ENCODE measurements at places on chromosomes 6 and 20.

GRCh38 chr6:72218125-72218524, 331.8 kb downstream of the RIMS1 start:
- DNase-seq, result peak; percentile 86

DNA sequence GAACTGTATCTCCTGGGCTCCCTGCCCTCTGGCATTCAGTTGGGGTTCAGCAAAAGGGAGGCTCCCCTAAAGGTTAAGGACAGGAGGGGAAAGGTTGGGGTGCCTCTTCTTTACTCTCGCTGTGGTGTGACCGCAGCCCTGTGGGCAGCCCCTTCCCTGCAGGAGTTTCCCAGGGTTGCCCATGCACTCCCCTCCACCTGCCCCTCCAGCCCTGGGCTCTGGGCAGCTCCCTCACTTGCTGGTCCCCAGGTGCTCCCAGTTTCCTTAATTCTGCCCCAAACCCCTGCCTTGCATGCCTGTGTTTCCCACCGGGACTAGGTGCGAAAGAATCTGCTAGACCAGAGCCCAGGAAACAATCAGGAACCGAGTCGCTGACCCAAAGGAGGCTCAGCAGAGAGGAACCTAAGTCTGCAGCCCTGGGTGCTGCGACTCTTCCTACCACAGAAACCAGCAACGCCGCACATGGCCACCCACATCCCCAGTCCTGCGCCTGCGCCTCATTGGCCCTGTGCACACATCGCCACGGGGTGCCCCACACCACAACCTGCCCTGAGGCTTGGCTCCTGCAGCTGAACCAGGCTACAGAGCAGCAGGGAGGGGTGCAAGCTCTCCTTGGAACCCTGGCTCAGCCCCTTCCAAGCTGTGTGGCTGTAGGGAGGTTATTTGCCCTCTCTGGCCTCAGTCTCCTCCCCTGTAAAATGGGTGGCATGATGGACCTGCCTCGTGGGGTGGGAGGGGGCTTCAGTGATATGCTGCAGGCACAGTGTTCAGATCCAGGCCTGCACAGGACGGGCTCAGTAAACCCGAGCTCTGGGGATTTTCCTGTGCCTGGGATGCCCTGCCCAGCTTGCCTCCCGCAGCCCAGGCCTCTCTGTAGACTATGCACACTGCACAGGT, 487.6 kb downstream of the PREX1 start:
- DNase-seq, result no peak

GRCh38 chr20:39944861-39945260, 744.2 kb downstream of the MAFB start:
- DNase-seq, result no peak

- no peak for DNase-seq
These were observed 40.6 kb upstream of the REV3L start for GRCh38 chr6:111523484-111524167.

DNA sequence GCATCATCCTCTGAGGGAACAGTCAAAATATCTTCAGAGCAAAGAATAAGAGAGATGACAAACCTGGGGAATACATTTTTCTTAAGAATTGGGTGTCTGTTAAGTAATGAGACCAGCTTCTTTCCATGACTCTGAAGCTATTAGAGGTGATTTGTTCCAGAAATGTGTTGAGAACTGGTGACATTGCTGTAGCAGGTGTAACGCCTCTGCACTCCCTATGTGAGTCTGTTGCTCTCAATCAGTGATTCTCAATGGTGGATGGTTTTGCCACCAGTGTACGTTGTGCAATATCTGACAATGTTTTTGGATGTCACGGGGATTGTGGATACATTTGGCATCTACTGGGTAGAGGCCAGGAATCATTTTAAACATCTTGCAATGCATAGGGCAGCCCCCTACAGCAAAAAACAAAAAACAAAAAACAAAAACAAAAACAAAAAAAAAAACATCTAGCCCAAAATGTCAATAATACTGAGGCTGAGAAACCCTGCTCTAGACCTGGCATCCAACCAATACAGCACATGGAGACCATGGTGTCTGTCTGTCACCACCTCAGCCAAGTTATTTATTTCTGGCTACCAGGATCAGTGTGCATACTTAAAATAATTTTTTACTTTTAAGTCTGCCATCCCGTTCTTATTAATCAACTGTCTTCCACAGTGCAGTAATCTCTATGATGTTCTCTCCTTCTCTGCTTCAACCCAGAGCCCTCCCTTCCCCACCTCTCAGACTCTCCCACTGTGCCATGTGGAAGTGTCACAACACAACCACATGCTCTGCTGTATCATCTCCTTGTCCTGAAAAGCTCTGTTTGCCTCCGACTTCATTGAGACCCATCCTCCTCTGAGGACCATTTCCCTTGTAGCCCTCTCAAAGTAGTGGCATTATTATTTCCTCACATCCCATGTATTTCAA, 43.7 kb downstream of the KLHL32 start:
- no peak for DNase-seq

- no peak for DNase-seq
These were observed 94.1 kb downstream of the HIVEP2 start for GRCh38 chr6:142850679-142851423.

- DNase-seq, result no peak
These were observed 3.8 kb downstream of the TFEB start for GRCh38 chr6:41731561-41732086.

DNA sequence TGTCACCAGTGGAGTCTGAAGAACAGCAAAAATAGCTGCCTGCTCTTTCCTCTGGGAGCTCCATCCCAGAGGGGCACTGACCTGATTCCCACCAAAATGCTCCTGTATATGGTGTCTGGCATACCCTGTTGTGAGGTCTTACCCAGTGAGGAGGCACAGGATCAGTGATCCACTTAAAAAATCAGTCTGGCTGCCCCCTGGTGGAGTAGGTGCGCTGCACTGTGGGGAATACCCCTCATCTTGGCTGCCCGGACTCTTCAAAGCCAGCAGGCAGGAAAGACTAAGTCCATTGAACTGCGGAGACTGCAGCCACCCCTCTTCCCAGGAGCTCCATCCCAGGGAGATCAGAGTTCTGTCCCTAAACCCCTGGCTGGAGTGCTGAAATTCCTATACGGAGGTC, 230.9 kb upstream of the HTR1E start:
- peak; percentile 61 for DNase-seq

Data from islet precursor cell (in vitro differentiated cells).